ENCODE measurements at places on chromosomes 7 and 10.

- no peak for DNase-seq
Measured at GRCh38 chr7:140888087-140888486, 36.6 kb downstream of the BRAF start.

DNA sequence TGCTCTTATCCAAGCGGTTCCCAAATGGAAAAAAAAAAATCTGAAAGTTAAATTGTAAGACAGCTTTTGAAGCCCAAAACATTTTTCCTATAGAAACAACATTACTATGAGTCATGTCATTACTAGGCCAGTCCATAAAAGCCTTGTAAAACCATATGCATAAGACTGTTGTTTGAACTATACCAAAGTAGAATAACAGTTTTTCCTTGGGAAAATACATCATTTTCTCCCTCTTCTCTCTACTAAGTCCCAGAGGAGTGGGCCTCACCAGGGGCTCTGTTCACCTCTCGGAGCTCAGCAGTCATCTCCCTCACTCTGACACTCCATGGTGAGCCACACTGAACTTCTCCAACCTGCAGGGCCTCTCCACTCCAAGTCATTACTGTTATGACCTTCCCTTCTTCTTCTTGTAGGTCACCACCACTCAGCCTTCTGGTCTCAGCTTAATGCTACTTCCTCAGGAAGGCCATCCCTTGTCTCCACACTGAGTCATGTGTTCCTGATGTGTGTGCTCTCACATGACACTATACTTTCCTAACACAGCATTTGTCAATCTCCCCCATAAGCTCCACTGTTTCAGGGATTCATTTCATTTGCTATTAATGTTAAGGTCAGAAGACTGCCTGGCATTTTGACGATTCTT, 32.5 kb downstream of the ZNF438 start:
- DNase-seq: peak; percentile 79

GRCh38 chr10:59107147-59107546, 69.3 kb upstream of the PHYHIPL start:
- DNase-seq: no peak

- DNase-seq: no peak
Measured at GRCh38 chr7:108603656-108604306, 34.1 kb downstream of the DNAJB9 start.

- DNase-seq: peak; percentile 54
Measured at GRCh38 chr7:114879554-114879953, 42.3 kb upstream of the MDFIC start.

- DNase-seq: peak; percentile 44
Measured at GRCh38 chr10:101085846-101086245, 24.1 kb downstream of the KAZALD1 start.

- no peak for DNase-seq
Measured at GRCh38 chr7:77765906-77766800, 32.1 kb downstream of the TMEM60 start.

DNA sequence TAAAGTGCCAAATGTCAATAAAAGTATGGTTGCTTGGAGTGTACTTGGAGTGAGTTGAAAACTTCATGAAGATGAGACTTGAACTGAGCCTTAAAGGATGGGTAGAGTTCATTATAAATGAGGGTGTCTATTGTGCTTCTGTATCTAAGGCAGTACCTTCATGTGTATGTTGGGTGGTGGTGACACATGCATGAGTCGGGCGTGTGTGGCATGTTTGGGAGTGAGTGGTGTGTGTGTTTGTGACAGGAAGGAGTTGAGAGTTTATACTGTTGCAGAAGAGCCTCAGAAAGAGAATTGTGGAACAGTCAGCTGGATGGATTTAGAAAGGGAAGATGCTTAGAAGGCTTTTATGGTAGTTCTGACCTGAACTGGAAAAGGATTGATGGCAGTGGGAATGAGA, 6.0 kb upstream of the ZRANB1 start:
- peak; percentile 53 for DNase-seq

GRCh38 chr10:23885853-23886252, 323.1 kb upstream of the KIAA1217 start:
- DNase-seq: no peak

- DNase-seq: no peak
Measured at GRCh38 chr7:32673275-32673983, 178.1 kb downstream of the AVL9 start.

DNA sequence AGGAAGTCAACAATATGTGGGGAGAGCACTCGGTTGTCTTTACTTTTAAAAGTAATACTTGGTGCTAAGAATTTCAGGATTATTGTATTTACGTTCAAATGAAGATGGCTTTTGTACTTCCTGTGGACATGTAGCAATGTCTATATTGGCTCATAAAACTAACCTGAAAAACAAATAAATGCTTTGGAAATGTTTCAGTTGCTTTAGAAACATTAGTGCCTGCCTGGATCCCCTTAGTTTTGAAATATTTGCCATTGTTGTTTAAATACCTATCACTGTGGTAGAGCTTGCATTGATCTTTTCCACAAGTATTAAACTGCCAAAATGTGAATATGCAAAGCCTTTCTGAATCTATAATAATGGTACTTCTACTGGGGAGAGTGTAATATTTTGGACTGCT, 32.7 kb downstream of the SIRT1 start:
- no peak for DNase-seq

DNA sequence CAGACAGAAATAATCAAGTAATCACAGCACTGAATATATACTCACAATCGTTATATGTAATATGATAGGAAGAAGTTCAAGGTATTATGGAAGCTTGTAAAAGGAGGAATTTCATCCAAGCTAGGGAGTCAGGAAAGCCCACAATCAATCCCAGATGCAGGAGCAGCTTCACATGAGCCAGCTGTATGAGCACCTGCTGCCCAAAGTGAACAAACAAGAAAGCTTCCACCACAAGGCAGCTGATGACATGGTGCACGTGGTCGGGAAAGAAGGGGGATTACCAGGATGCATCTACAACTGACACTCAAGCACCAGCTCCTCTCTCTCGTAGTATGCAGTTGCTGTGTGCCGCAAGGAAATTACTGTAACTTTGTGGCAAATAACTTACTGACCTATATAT, 225.2 kb downstream of the XPNPEP1 start:
- no peak for DNase-seq

DNA sequence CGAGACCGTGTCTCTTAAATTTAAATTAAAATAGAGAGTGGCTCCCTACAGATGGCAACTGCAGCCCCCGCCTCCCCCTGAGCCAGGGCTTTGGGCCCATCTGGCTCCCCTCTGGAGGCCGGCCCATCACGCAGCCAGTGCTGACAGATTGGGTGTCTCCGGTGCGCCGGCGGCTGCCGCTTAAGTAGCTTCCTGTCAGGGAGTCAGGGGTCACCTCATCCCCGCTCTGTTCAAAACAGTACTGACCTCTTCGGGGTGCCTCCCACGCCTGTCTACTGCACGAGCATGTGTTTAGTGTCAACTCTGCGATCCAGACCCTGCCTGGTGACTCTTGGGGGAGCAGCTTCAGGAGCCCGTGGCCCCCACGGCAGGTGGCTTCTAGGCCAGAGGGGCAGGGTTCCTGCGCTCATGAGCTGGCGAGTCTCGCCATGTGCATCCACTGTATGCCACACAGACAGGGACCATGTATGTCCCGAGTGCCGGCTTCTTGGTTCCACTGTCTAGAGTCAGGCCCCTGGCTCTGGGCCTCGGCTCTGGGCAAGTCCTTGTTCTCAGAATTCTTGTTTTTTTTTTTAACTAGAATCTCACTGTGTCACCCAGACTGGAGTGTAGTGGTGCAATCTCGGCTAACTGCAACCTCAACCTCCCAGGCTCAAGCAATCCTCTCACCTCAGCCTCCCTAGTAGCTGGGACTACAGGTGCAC, 36.1 kb downstream of the KCTD7 start:
- no peak for DNase-seq

DNA sequence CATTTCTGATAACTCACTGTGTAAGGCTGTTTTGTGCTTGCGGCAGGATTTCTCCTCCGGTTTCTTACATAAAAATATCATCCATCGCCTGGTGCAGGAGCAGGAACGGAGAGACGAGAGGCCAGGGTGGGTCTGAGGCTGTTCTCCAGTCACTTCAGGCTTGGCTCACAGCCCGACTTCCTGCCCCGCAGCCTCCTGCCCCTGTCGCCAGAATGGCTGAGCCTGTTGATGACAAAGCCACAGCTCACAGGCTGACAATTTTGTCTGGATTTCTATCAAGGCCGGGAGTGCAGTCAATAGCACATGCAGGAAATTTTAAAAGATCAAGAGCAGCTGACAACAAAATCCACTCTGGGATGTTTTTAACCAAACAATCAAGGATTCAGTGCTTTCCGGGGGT, 229.7 kb upstream of the ZNF32 start:
- DNase-seq: peak; percentile 83

DNA sequence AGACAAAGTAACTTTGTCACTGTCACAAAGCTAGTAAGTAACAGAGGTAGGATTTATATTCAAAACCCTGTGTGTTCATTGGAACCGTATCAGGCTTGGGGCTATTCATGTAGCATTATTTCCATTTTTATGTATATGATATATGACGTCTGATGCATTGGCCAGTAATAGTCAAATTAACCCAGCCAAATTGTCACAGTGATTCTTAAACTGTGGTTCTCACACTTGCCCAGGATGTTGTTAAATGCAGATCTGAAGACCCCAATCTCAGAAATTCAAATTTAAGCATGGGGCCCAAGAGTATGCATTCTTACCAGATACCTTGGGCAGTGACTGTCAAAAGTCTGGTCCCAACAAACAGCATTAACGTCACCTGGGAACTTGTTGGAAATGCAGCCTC, 63.9 kb downstream of the C1GALT1 start:
- DNase-seq: no peak

- peak; percentile 87 for DNase-seq
Measured at GRCh38 chr7:47227762-47228177, 354.1 kb downstream of the TNS3 start.

DNA sequence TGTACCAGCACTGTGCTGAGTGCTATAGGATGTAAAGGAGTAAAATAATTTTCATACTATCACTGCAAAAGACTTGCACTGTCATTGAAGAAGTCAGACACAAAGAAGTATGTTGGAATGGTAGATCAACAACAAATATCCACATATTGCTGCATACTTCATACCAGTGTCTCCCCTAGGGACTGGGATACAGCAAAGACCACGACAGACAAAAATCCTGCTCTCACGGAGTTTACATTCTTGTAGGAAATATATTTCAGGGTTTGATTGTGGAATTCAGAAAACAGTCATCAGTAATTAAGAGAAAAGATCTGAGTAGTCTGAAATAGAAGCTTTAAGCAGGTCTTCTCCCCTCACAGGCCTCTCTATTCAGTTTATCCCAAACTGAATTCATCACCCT, 49.4 kb upstream of the PLXNA4 start:
- DNase-seq: no peak

DNA sequence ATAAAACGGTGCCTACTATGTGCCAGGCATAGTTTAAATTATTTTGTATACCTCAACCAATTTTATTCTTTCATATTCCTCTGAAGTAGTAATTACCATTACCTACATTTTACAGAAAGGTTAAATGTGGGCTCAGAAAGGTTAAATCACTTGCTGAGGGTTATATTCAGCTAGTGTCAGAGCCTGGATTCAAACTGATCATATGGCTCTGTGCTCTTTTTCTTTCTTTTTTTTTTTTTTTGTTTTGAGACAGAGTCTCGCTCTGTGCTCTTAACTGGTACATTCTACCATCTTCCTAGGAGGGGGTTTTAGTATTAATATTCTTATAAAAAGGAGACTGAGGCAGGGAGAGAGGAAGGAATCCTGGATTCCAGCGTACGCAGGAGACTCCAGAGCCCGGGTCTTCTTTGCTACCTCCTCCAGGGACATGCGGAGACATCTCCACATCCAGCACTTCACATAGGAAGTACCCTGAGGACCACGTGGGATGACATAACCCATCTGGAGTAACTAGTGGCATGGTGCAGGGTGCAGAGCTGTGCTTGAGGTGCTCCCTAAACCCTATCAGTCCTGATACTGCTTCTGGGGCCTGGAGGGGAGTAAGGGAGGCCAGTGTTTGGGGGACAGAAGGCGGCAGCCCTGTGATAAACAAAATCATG, 29.6 kb upstream of the ATXN7L1 start:
- DNase-seq: no peak

DNA sequence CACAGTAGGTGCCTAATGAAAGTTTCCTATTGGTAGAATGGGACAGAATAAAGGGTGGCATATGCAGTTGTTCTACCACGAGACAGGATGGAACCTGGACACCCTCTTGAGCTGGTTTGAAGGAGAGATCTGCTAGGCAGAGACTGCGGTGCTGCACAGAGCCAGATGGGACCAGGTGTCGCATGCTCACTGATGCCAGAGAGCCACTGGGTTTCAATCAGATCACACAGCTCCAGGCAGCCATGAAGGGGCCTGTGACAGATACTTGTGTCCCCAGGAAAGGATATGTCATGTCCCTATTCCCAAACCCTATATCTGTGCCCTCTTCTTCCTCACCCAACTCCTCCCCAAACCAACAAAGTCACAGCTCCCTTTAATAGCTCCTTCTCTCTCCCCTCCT, 235.7 kb downstream of the PRPF18 start:
- no peak for DNase-seq

GRCh38 chr10:72259491-72260238, 14.1 kb upstream of the DDIT4 start:
- DNase-seq: peak; percentile 70

GRCh38 chr10:3948843-3949242, 163.8 kb upstream of the KLF6 start:
- DNase-seq: no peak

- no peak for DNase-seq
Measured at GRCh38 chr7:145378197-145378596, 542.3 kb upstream of the TPK1 start.

DNA sequence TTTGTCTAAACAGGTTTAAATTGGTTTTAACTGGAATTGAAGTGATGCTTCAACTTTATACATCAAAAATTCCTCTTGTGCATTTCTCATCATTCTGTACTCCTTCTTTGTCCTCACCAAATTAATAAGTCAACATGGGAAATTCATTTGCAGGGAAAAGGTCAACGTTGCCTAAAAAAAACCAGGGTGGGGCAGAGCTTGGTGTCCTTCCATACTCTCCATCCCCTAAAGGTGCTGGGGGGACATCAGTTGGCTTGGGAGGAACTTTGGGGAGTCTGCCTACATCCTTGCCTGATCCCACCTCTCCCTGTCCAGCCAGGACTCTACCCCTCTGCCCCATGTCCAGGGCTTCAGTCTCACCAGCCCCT, 34.1 kb upstream of the SLC26A3 start:
- no peak for DNase-seq

Data from GM23248 (cell line).